ENCODE measurements at places on chromosomes 7 and 10.

GRCh38 chr7:127409629-127410028 is 17.1 kb upstream of the ZNF800 start:
- no peak for DNase-seq

GRCh38 chr10:84842593-84842992 is 514.2 kb downstream of the CCSER2 start:
- DNase-seq, result no peak

GRCh38 chr7:38154278-38154677 is 23.8 kb upstream of the STARD3NL start:
- DNase-seq, result no peak

DNA sequence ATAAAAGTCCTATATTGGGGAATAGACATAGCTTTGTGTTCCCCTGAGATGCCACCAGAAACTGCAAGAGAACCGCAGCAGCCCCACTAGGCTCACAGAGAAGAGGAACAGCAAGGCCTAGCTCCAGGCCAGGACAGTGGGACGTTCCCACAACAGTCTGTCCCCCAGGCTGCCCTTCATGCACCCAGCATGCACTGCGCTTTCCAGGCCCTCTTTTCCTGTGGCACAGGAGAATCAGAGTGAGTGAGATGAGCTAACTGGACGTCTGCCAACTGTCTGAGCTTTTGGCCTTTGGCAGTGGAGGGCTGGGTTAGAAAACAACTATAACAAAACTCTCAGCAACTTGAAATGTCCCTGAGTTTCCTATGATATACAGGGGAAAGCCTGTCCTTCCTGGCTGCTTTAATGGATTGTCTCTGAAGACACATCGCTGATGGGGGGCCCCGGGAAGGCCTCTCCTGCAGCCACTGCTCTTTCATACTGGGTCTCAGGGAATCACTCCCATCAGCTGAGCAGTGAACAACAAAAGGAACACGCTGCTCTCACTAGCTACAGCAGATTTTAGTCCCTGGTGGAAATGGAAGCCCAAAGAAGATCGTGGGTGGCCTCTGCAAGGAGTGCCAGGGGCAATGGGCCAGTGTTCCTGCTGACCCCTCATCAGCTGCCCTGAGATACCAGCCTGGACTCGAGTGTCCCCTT is 53.5 kb downstream of the PODXL start:
- no peak for DNase-seq

- no peak for DNase-seq
Observed at GRCh38 chr10:125265579-125265955, 105.2 kb upstream of the CTBP2 start.

GRCh38 chr10:116490028-116490662 is 55.6 kb upstream of the PNLIP start:
- DNase-seq, result no peak

DNA sequence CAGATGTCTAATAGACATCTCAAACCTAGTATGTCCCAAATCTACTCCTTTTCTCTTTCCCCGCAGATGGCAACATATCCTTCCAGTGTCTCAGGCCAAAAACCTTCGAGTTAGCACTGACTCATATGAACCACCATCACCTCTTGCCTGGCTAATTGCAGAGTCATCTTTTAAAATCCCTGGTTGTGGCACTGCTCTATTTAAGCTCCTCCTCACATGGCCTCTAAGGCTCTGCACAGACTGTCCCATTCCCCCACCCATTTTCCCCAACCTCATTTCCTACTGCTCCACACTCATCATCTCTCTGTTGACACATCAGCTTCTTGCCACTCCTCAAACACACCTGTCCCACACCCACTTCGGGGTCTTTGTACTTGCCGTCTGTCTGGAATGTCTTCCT is 16.8 kb upstream of the HBP1 start:
- DNase-seq, result no peak

DNA sequence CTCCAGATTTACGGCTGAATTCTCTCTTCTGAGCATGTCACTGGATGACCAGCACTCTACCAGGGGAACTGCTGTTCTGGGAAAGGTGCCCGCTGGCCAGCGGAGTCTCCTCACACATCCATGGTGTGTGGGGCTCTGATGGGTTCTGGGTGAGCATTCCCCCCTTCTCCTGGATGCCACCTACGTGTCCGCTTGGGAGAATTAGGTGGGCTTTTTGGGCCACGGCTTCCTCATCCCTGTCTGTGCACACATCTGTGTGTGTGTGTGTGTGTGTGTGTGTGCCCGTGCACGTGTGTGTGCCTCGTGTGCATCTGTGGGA is 163.0 kb downstream of the DNAJB6 start:
- DNase-seq, result no peak

DNA sequence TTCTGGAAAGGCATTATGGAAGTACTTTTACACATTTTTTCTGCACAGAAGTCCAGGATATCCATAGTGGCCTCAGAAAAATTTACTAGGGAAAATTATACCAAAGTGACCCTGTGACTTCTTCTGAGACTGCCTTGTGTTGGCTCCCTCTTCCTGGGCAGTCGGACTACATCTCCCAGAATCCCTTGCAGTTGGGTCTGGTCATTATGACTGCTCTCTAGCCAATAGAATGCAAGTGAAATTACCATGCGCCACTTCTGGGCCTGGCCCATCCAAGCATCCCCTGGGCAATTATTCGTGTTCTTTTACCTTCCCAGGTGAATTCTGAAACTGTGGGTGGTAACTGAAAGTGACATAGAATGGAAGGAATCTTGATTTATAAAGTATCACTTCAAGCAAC is 430.9 kb downstream of the ACTR3B start:
- DNase-seq, result no peak

DNA sequence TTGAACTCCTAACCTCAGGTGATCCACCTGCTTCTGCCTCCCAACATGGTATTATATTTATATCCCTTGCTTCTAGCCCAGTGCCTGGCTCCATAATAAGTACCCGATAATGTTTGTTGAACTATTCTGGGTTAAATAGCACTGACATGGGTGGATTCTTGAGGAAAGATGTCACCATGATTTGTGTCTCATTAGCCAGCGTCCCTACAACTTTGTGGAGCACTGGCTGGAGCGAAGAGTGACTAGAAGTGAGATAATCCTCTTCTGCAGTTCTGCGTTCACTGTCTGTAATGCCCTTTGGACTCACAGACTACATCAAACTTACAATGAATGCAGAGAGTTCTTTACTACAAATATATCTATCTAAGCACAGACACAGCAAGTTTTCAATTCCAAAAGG is 16.9 kb upstream of the AKR1E2 start:
- no peak for DNase-seq

- no peak for DNase-seq
Observed at GRCh38 chr7:43491984-43492383, 90.9 kb upstream of the STK17A start.

DNA sequence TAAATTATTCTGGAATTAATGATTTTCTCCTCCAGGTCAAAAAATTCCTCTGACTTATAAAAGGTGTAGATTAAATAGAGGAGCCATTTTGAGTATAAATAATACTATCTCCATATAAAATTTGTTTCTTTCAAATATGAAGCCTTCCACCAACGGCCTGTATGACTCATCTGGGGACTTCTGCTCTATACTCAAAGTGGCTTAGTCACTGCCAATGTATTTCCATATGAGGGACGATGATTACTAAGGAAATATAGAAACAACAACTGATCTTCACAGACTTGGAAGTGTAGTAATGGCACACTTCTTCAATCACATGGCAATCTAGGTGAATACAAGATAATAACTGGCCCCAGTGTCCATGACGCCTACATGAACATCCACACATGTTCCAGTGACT is 335.6 kb upstream of the HGF start:
- DNase-seq, result no peak

DNA sequence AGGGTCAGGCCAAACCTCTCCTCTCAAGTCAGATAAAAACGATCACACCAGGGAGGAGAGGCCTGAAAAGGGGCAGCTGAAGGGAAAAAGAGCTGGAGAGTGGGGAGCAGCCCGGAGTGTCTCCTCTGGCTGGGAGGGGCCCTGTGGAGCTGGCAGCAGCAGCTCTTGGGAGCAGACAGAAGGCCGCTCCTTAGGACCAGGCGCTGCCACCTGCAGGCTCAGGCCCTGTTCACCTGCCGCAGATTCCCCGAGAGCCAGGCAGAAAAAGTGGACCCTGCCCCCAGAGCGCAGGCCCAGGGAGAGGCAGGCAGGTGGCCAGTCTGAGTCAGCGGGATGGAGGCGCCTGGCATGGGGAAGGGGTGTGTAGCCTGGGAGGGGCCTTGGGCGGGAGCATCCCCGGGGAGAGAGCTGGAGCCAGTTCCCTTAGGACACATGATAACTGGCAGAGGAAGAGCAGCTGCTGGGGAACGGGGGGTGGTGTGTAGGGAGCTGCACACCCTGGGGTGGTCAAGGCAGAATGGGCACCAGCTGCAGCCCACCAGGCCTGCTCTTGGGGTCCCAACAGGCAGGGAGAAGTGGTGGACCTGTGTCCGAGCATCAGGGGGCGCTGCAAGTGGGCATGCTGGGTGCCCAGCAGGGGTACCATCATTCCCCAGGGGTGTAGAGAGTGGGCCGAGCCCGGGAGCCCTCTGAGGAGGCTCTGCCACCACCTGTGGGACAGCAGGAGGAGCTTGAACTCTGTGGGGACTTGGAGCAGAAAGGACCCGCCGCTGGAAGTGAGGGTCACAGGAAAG is 177.2 kb upstream of the RHEB start:
- no peak for DNase-seq

GRCh38 chr7:8499128-8499527 is 65.7 kb downstream of the NXPH1 start:
- no peak for DNase-seq

DNA sequence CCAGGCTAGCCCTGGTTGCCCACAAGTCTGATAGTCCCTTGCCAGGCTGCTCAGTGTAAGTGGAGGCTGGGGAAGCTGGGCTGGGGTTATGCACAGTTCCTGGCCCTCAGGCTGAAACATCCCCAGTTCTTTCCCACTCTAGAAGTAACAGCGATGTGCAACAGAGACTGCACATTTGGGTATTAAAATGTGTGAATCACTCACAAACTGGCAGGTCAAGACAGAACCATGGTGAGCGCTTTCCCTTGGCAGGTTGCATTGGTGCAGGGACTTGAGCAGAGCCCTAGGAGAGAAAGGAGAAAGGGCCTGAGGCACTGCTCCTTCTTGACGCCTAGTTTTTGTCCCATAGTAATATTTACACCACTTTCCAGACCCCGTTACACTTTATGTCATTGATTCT is 56.1 kb upstream of the SLC35B4 start:
- no peak for DNase-seq

GRCh38 chr7:68224041-68224741 is 1227.6 kb downstream of the TYW1 start:
- DNase-seq, result no peak

DNA sequence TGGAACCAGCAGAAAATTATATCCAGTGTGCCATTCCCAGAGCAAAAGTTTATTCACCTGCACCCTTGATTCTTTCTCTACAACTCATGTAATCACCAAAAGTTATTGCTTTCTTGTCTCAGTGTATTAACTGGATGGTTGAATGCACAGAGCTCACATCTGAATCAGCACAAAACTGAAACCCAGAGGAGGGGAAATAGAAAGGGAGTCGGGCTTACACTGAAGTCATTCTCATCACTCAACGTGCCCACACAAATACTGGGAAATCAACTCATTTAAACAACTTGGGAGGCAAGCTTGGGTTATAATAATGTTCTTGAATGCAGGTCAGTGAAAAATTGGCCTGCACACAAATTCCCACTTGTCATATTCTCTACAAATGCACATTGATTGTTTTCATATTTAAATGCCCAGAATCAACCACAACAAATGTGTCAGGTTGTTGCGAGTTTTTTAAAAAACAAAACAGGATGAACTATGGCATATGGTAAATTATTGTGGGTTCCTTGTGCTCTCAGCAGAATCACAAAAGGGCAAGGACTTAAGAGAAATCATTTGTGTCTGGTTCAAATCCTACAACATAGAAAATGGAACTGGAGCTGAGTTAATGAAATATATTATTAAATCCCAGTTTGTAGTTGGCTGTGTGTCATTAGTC is 125.9 kb upstream of the NOBOX start:
- DNase-seq, result no peak

DNA sequence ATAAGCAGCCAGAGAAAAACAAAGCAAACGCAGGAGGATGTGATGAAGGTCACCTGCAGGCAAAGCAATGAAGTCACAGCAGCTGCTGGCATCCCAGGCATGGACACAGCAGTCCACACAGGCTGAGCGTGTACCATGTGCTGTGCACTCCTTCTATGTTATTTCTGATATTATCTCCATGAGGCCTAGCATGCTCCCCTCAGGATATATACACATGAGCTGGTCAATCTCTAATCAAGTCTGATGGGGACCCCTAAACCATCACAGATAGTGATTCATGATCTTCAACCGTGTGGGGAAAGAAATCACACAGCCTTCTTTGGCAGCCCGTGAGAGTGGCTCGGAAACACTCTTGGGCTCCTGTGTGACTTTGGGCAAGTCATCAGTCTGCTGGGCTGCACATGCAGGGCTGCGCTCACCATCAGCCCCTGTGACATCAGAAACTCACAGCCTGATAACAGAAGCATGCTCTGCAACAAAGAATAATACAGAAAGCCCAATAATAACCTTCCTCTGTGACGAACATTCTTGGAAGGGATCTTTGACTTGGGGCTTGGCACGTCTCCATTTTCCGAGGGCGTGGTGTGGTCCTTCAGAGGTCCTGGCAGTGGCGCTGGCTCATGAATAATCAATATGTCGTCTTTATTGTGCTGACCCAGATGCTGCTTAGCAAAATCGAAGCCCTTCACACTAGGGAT is 83.0 kb upstream of the ATP6V0A4 start:
- no peak for DNase-seq

GRCh38 chr10:124074501-124075109 is 18.8 kb downstream of the CHST15 start:
- no peak for DNase-seq

DNA sequence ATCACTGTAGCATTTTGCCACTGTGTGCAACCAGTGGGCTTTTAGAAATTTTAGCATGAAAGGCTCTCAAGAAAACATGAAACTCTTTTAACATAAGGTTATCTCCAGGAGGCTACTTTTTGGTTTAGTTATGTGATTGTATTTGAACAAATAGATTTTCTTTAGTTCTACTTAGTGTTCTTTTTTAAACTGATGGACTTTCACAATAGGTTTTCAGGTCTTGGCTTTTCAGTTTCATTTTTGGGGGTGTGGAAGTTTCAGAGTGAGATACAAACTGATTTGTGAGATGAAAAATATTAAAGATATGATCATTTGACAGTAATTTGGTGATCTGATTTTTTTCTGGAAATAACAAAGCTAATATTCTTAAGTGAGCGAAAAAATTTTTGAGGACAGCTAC is 344.1 kb downstream of the PHF14 start:
- no peak for DNase-seq

DNA sequence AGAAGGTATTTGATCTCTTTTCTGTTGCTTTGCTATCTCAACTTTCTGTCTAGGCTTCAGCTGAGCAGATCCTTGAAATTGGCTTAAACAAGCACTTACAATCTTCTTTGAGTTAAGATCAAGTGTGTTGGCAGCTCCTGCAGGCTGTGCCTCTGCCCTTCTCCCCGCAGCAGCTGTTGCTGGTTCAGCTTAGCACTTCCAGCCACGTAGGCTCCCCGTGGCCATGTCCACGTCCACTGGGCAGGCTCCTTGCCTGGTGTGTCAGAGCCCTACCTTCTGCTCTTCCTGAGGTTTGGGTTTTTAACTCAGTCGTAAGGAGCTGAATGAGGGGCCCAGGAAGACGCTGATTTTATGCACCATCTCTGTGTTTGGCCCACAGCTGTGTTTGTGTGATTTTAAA is 47.2 kb downstream of the CAMK1D start:
- no peak for DNase-seq

Data from stimulated activated CD4-positive, alpha-beta T cell treated with anti-CD3 and anti-CD28 coated beads, Interleukin-4, amount 100 ng/mL, for 48 hours (primary cell).